Left renal cortex interstitium (tissue), 4 donors: ENCODE measurements at places on chromosomes 16 and 17.

- no peak for DNase-seq
Measured at GRCh38 chr17:81902653-81903414, 796 bp downstream of the NPB start.

- DNase-seq = no peak
Measured at GRCh38 chr16:73149334-73149733, 101.4 kb upstream of the ZFHX3 start.

- DNase-seq = no peak
Measured at GRCh38 chr17:52147872-52148271, 10.6 kb downstream of the CA10 start.

- DNase-seq = no peak
Measured at GRCh38 chr17:72812823-72813222, 279.7 kb downstream of the SLC39A11 start.

DNA sequence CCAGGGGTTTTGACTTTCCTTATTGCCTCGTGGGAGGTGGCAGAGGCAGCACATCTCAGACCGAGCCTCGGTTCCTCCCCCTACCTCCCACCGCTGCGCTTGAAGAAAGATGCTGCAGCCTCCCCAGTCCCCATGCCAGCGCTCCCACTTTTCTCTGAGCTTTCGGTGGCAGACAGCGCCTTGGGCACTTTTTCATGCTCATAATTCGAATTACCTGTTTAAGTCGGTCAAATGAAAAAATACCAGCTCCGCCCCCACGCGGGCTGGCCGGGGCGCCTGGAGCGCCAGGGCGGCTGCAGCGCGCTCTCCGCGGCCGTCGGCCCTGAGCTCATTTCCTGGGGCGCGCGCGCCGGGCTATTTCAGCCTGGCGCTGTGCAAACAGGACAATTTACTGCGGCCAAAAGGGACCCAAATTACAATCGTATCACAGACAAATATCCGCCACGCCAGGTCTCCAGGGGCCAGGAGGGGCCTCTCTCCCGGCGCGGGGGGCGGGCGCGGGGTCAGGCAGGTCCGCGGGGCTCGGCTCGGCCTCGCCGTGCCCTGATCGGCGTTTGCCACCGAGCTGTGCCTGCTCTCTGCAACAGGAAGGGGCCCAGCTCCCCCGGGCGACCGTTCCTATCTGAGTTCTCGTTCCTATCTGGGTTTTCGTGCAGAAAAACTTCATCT, 45.0 kb downstream of the SOST start:
- no peak for DNase-seq

DNA sequence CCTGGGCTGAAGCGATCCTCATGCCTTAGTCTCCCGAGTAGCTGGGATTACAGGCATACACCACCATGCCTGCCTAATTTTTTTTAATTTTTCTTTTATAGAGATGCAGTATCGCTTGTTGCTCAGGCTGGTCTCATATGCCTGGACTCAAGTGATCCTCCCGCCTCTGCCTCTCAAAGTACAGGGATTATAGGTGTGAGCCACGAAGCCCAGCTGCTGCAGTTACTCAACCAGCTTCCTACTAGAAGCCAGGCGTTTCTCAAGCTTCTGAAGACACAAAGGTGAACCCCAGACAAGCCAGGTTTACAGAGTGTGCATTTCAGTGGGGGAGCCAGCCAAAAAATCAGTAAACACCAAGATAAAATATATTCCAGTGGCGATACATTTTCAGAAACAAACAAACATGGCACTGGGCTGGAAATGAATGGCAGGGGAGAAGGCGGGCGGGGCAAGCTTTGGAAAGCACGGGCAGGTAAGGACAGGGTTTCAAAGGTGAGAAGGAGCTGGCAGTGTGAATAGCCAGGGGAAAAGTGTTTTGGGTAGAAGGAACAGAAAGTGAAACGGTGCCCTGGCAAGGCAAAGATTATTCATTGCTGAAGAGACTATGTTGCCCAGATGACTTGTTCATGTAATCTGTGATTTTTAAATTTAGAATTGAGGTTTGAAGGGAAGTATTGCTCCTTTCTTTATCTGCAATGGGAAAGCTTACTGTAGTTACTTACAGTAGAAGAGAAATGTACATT, 471.1 kb downstream of the WWOX start:
- no peak for DNase-seq

- DNase-seq = no peak
Measured at GRCh38 chr17:65362826-65363225, 198.6 kb downstream of the AXIN2 start.

- no peak for DNase-seq
Measured at GRCh38 chr16:2147981-2148671, at the start of gene RAB26. Gene RAB26, plus strand, starts transcription at chr16:2148625. Its CDS starts 159 bp downstream, at chr16:2148784.

DNA sequence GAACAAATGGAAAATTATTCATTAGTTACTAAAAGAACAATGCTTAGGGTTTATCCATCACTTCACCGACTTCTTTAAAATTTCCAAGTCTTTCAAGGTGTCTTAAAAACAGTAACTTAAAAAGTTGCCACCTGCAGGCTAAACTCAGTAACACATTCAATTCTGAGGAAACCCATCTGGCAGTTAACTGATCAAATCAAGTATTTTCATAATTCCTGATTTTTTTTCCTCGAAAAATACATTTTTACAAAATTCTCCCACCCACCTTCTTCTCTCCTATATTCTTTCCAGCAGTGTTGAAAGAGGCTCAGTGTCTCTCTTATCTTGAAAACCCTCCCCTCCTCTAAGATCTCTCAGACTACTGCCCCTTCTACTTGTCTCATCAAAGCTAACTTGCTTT, 29.9 kb downstream of the PARN start:
- no peak for DNase-seq

DNA sequence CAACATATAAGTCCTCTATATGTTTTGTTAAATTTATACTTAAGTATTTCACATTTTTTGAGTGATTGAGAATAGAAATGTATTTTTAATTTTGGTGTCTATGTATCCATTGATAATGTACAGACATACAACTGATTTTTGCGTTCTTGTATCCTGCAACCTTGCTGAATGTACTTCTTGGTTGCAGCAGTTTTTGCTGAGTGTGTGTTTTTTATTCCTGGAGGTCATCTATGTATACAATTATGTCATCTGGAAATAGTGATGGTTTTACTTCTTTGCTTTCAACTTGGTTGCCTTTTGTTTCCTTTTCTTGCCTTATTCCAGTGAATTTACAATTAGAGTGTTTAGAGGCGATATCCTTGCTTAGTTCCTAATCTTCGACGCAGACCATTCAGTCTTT, 67.5 kb upstream of the NETO2 start:
- DNase-seq = no peak
